ENCODE measurements at places on chromosomes 5 and 9.

GRCh38 chr9:101022704-101023103 lies 5.8 kb upstream of the PLPPR1 start:
- DNase-seq: no peak

DNA sequence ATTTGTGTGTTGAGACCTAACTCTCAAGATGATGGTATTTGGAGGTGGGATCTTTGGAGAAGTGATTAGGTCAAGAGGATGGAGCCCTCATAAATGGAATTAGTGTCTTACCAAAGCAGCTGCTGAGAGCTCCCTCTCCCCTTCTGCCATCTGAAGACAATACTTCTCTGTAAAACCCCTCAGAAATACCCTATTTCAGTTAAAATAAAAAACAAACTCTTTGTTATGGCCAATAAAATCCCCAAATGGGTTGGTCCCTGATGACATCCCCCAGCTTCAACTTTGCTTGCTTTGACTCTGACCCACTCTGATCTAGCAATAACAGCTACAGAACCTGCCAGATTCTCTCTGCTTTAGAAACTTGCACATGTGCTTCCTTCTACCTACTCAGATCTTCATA lies 100.9 kb downstream of the SNCAIP start:
- no peak for DNase-seq

GRCh38 chr9:3138231-3139229 lies 294.6 kb upstream of the PUM3 start:
- DNase-seq: no peak

DNA sequence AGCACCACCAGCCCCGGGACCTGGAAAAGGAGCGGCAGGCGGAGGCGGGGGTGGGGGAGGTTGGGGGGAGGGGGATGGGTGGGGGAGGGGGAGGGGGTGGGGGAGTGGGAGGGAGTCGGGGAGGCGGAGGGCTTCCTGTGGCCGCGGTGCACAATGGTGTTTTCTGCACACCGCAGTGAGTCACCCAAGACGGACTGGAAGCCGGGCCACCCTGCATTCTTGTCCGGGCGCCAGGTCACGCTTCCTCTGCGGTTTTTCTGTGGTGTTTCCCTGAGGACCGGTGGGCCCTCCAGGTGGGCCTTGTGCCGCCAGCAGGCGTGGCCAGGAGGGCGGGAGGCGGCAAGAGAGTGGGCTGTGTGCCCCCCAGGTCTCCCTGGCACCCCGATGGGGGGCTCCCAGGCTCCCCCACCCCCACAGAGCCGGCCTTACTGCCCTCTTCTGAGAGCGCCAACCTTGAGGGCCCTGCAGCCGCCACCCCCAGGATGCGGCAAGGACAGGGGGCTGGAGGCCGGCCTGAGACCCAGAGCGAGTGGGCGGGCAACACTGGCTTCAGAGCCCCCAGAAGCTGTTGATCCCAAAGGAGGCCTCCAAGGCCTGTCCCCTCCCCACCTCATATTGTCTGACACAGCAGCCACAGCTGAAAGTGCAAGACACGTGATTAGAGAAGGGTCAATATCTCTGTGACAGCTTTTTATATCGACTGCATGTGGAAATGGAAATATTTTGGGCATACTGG lies 11.1 kb downstream of the EXD3 start:
- DNase-seq: peak; percentile 72

GRCh38 chr5:41871852-41872251 lies 1.6 kb upstream of the OXCT1 start:
- DNase-seq: no peak

DNA sequence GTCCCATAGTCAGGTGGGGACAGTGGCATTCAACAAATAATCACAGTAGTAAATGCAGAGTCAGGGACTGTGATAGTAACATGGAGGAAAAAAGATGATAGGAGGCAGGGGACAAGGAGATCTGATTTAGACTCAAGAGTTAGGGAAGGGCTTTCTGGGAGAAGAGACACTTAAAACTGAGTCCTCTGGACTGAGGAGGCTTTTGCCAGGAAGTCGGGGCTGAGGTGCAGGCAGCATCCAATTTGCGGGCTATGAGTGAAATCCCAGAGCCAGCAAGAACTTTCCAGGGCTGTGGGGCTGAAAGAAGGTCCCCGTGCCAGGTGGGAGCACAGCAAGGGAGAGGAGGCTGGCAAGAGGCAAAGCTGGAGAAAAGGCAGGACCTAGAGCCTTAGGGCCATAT lies 124.1 kb downstream of the KIF4B start:
- DNase-seq: no peak

DNA sequence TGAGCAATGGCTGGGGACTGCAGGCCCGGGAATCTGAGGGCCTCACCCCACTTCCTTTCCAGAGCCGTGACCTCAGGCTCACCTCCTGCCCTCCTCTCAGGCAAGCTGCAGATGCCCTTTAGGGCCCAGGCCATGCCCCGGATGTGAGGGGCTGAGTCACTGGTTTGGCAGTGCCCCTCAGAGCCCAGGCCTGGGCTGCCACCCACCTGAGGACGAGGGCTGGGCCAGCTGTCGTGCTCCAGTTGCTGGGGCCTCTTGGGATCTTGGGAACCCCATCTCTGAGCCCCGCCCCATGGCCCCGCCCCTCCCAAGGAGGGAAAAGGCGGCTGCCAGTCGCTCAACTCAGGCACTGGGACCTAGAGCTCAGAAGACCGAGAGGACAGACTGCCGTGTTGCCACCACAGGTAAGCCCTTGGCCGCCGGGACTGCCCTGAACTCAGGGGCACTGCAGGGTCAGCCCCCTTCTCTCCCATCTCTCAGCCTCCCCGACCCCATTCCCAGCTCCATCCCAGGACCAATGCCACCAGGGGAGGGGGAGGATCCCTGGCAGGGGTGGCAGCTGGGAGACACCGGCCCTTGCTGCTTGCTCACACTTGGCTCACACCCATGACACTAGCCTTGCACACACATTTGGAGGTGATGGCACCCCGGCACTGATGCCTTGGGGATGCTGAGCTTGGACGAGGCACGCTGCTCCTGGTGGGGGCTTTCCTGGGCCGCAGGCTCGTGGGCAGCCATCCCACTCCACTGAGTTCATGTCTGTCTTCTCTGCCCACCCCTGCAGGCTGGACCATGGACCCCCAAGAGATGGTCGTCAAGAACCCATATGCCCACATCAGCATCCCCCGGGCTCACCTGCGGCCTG lies at the start of gene CYSRT1:
Gene CYSRT1, plus strand, starts transcription at position 345 of the 865 bp plus-strand sequence. Its CDS starts 448 bp downstream, at position 793.
- no peak for DNase-seq
